ENCODE measurements at places on chromosomes 5 and 9. TPM values are rescaled to one million over a fixed set of nuclear protein-coding genes. Genes with fewer than 3 reads are reported as not detected.

Gene PRRX2
- total RNA-seq = 1.3 TPM

Gene DBN1
- total RNA-seq = 127 TPM

Gene ODF2
- 31.2 TPM for total RNA-seq

Gene RALGPS1
- total RNA-seq = 7.9 TPM

Gene LRRC70
- total RNA-seq = 1.5 TPM

Measured in PC-3 (cell line).